B cell (primary cell): ENCODE measurements at places on chromosomes 3 and 15. TPM values are rescaled to one million over a fixed set of nuclear protein-coding genes. Genes with fewer than 3 reads are reported as not detected.

HTR3E gene
- total RNA-seq = not detected in 2 replicates

MORC1 gene
- total RNA-seq = not detected in 2 replicates

CSTA gene
- total RNA-seq = not detected in 2 replicates

ACP3 gene
- 0.39 and 0.64 TPM in 2 replicates for total RNA-seq

KNL1 gene
- 3.7 and 4.0 TPM in 2 replicates for total RNA-seq

SCAANT1 gene
- total RNA-seq = 1.7 TPM in 1 of 2 replicates, not detected in the other

CCDC54 gene
- total RNA-seq = not detected in 2 replicates

SNTN gene
- total RNA-seq = not detected in 2 replicates

AGBL1 gene
- not detected in 2 replicates for total RNA-seq

PAK6 gene
- total RNA-seq = 0.80 and 1.2 TPM in 2 replicates

MYRIP gene
- total RNA-seq = 0.10 TPM in 1 of 2 replicates, not detected in the other

VGLL3 gene
- total RNA-seq = not detected in 2 replicates

SLCO2A1 gene
- total RNA-seq = not detected in 2 replicates
